OCI-M1 (cell line): ENCODE measurements at places on chromosomes 6 and 20.

GRCh38 chr20:49697071-49697470, 16.6 kb downstream of the B4GALT5 start:
- no peak for DNase-seq

DNA sequence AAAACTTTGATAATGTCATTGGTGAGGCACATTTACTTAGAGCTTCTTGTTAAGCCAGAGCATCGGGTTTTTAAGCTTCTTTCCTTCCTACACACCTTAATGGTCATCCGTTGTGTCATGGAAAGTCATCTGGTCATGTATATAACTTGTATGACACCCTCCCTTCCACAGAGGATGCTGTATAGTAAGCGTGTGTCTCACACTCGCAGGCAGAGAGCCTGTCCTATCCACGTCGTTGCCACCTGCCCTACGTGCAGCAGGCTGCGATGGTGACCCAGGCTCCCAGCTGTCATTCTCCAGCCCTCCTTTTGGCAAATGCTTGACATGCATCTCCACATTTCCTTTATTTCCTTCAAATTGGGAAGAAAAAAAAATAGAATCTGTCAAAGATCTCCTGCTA, 85.6 kb downstream of the MYB start:
- DNase-seq: no peak

- DNase-seq: no peak
Observed at GRCh38 chr6:467111-467510, 75.6 kb downstream of the IRF4 start.

- DNase-seq: peak; percentile 65
Observed at GRCh38 chr6:44858998-44859397, 469.1 kb upstream of the RUNX2 start.

- DNase-seq: peak; percentile 73
Observed at GRCh38 chr6:82040405-82041221, 206.9 kb downstream of the IBTK start.

DNA sequence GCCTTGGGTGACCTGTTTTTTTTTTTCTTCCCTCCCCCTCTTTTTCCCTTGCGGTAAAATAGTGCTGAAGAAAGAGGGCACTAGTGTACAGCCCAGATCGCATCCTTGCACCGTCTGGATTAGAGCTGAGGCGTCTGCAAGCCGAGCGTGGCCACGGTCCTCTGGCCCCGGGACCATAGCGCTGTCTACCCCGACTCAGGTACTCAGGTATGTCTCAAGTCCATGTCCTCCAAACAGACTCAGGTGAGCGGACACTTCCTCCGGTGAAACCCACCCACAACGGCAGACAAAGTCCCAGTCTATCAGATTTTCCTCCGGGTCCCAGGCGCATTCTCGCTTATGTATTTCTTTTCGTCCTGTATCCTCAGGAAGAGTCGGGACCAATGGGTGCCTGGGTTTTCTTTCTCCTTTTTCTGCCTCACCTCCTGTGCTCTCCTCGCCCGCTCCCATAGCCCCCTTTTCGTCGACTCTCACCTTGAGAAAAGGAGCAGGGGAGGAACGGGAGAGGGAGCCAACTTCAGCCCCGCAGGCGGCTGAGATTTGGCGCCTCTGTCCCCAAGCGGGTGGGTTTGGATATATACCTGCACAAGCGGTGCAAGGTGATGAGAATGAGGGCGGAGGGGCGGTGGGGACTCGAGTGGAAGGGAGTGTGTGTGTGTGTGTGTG, 1.1 kb upstream of the GRM1 start:
- DNase-seq: no peak

DNA sequence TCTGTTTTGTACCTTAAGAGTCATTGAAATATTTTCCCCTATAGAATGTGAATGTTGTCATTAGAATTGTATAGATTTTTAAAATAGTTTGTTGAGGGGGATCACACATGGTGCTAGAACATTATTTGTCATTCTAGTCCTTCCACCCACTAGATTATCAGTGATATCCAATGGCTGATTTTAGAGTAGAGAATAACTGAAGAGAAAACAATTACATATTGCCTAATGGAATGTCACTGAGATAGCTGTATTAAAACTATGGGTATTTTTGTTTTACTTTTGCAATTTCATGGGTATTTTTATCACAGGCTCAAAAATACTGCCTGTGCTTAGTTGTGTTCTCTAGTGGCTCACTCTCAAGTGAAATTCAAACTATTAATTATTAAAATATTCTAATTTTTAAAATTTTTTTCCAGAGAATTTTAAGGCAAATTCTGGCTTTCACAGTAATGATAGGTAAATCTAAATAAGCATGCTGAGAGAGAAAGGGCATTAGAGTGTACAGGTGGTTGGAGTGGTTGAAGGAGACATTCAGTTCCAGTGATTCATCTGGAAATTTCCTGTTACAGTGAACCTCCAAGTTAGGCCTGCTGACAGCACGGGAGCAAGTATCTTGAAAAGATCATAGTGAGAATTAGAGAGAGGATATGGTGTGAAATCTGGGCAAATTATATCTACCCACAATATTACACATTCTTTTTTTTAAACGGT, 399.6 kb downstream of the NKAIN2 start:
- DNase-seq: no peak

- no peak for DNase-seq
Observed at GRCh38 chr20:26209171-26209941, 512.7 kb upstream of the ZNF337 start.

DNA sequence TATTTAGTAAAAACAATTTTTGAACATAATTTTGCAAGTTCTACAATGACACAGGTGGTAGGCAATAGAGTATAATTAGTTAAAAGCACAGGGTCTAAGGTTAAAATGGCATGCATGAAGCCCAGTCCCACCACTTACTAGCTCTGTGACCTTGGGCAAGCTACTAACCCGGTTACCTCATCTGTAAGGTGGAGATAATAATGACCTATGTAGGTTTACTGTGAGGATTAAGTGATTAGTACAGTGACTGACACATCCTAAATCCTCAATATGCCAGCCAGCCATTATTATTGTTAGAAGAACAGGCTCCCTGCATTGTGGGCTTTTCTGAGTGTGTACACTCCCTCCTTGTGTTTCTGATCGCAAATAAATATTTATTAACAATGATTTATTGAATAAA, 26.2 kb downstream of the ATXN1 start:
- DNase-seq: no peak

DNA sequence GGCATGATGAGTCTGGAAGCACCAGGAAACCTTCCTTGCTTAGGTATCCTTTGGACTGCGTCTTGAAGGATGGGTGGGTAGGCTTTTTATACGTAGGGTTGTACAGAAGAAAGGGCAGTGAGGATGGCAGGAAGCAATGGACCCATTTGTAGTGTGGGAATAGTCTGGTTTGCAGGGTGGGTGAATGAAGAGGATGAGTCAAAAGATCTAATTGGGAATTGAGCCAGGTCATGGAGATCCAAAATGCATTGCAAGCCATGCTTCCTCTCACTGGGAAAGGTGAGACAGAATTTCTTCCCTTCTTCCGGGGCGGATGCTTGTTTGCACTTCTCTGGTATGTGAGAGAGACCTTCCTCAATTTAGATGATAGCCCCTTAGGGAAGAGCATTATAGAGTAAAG, 10.1 kb upstream of the BTBD3 start:
- DNase-seq: no peak

DNA sequence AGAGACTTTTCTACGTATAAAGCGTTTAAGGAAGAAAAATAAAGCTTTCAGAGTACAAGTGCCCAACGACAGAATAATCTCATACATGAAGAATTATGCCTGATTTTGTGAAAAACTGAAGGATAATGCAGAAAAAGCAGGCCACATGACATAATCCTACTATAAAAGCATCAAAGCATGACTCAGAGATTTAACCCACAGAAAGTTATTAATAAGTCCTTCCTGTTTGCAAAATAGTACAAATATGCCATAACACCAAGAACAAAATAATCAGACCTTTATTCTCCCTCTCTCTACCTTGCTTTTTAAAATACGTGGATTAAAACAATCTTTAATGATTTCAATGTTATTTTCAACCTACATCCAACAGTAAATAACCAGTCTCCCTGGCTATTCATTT, 118.6 kb upstream of the BCLAF1 start:
- peak; percentile 31 for DNase-seq

- DNase-seq: no peak
Observed at GRCh38 chr6:84524636-84525035, 239.8 kb downstream of the TBX18 start.

DNA sequence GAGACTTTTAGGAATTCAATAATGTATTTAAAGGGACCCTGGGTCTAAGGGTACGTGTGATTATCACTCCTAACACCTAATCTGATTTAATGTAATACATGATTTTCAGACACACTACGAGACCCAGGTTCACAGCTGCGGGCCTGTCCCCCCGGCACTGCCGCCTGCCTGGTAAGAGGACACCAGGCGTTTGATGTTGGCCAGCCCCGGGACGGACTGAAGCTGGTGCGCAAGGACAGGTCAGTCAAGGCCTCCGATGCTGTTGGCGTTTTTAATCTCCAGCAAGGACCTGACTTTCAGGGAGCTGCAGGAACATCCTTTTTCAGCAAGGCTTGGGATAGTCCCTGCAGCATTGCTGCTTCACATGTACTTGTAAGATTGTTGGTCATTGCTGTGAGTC, 58.2 kb downstream of the IGF2R start:
- no peak for DNase-seq

DNA sequence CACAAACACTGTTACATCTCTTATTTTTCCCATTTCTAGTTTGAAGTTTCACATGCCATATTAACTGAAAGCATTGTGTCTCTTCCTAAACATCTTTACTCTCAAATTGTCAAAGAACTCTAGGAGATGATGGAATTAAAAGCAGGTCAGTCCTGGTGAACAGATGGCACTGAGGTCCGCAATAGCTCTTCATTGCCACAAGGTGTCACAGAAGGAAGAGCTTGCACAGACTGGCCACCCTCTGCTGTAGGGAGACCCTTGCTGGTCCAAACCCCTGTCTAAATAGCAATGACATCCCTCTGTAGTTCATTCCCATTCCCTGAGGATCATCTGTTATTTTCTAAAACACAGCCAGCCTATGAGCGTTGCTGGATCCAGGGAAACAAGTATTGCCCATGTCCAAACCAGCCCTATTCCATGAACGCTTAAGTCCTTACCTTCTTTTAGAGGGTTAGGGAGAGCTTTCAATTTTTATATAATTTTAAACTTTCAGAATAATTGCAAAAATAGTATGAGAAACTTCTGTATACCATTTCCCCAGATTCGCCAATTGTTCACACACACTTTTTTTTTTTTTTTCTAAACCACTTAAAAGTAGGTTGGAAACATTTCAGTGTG, 10.1 kb upstream of the HDAC2 start:
- peak; percentile 49 for DNase-seq

GRCh38 chr6:52063584-52064344, 23.6 kb downstream of the PKHD1 start:
- DNase-seq: peak; percentile 84

- peak; percentile 11 for DNase-seq
Observed at GRCh38 chr20:20820104-20820503, 107.7 kb upstream of the RALGAPA2 start.

GRCh38 chr6:43090559-43090956, 14.4 kb downstream of the PTK7 start:
- no peak for DNase-seq

DNA sequence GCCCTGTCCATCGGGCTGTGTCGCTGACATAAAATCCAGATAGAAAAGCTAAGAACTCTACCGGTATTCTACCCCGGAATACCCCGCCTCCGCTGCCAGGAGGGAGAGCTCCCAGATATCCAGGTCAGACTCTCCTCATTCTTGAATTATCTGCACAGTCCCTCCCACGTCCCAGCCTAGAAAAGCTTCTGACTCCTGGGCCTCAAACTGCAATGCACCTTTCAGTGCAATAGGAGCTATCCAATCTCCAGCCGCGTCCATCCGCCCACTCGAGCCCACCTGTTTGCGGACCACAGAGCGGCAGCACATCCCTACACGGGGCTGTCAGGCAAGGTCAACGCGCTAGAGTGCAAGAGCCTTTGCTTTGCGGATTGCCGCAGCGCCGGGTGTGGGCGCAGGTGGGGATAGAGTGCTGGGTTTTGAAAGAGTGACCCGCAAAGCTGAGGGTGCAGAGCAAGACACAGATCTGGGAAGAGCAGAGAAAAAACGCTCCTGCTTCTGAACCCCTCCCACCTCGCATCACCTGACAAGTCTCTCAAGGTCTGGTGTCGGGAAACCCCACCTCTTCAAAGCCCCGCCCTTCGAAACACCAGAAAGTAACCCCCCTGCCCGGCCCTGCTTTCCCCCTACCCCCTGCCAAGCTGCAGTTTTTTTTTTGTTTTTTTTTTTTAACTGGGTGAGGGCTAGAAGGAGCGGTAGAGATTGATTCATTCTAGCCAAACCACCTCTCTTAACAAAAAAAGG, 1.3 kb downstream of the TAPBP start:
- peak; percentile 72 for DNase-seq

DNA sequence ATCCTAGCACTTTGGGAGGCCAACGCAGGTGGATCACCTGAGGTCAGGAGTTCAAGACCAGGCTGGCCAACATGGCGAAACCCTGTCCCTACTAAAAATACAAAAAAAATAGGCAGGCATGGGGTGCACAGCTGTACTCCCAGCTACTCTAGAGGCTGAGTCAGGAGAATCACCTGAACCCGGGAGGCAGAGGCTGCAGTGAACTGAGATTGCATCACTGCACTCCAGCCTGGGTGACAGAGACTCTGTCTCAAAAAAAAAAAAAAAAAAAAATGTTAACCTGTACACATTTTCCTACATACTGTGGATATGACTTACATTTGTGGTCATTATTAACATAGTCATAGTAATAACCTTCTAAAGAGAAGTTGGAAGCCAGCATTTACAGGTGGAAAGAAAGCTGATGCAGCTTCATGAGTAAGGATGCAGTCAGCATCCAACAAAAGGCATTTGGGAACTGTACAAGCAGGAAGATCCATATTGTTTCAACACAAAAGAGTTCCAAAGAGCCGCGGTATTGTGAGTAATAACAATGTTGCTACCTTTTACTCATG, 186.2 kb downstream of the GPX5 start:
- DNase-seq: no peak

GRCh38 chr6:158991017-158991723, 8.8 kb downstream of the RSPH3 start:
- DNase-seq: no peak

GRCh38 chr6:147506704-147507114, 1.8 kb upstream of the SAMD5 start:
- DNase-seq: peak; percentile 78

DNA sequence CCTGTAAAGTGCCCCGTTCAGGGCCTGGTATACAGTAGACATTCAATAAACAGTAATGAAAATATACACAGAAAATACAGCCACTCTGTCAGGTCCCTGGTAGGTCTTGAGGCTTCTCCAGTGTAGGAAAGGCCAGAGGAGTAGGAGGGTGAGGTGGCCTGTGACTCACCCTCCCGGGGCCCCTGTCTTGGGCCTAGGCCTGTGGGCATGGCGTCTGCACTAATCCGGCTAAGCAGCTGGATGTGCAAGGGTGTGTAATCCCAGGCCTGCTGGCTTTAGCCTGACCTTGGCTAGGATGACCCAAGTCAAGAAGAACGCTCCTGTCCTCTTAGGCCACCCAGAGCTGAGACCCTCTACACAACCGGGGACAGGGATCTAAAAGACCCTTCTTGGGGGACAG, 84.9 kb downstream of the KCNB1 start:
- no peak for DNase-seq

DNA sequence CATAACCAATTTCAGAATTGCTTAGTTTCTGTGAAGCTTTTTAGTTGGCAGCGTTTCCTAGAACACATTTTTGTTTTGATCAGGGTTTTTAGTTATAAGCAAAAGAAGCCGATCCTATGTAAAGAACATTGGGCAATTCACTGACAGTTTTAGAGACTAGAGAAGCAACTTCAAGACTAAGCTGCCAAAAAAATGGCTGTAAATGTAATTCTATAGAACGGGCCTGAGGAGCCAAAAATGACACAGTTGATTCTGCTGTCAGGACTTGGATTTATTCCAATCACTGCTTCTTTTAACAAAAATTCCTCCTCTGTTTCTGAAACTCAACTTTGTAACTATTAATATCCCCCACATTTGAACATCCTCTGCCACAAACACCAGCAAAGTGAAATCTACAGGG, 236.0 kb upstream of the EYS start:
- no peak for DNase-seq
